ENCODE measurements at places on chromosomes 12 and 14.
A peak's percentile ranks its signal among the peaks of the same experiment; 100 is the strongest.

GRCh38 chr12:54287261-54288157 lies 7.0 kb downstream of the HNRNPA1 start:
- no peak for DNase-seq

DNA sequence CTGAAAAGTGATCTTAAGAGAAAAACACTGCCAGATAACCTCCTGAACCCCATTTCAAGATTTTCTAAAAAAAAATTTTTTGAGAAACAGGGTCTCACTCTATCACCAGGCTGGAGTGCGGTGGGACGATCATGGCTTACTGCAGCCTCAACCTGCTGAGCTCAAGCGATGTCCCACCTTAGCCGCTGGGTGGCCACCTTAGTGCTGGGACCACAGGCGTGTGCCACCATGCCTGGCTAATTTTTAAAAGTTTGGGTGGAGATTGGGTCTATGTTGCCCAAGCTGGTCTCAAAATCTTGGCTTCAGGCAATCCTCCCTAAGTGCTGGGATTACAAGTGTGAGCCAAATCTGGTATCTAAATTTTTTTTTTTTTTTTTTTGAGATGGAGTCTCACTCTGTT lies 3.4 kb downstream of the PNMA1 start:
- no peak for DNase-seq

GRCh38 chr12:11534064-11534463 lies 115.4 kb upstream of the ETV6 start:
- DNase-seq: no peak

DNA sequence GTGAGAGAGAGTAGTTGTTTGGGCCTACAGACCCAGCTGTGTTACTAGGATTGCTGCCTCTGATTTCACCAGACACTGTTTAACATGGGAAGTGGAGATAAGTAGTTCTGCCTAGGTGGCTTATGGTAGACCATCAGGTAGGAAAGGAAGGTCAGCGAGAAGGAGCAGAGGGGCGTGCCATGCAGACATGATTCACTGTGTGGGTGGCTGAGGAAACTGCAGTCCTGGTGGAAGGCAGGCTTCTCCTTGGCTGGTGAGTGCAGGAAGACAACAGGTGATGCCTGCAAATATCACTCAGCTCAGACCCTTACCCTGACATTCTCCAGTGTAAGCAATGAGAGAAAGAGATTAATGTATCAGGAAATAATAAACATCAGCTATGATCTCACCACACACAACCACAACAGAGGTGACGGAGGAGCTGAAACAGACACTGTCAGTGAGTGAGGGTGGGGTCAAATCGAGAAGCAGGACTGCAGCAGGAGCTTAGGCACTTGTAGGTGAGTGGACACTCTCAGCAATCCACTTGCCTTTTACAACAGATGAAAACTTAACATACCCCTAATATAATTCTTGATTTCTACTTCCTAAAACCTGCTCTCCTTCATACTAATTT lies 2.1 kb upstream of the PRR4 start:
- no peak for DNase-seq

DNA sequence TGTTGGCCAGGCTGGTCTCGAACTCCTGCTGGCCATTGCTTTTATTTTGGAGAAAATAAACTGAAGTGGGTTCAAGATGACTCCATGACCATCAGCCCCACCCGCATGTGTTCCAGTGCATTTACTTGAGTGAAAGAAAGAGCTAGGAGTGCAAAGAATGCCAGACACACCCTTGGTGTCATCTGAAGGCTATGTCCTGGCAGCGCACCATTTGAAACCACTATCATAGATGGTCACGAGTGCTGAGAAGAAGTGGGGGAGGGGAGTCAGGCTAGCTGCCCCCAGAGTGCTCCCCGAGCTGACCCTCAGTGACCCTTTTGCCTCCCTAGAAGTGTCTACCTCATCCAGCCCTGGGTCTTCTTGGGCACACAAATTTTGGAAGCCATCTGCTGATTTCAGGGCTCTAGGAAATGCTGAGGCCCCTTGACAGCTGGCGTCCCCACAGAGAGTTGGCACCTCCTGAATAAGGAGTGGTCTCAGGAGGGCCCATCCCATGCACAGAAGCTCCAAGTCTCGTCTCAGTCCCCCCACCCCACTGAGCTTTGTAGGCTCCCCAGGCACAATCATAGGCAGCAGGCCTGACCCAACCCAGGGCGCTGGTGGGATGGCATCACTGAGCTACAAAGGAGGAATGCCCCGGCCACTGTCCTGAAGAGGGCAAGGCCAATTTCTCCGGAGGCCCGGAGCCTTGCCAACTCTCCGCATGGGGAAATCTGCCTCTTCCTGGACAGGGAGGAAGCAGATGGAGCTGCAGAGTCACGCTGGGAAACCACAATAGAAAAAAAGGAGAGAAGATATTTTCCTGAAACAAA lies 28.0 kb downstream of the PXN start:
- no peak for DNase-seq

DNA sequence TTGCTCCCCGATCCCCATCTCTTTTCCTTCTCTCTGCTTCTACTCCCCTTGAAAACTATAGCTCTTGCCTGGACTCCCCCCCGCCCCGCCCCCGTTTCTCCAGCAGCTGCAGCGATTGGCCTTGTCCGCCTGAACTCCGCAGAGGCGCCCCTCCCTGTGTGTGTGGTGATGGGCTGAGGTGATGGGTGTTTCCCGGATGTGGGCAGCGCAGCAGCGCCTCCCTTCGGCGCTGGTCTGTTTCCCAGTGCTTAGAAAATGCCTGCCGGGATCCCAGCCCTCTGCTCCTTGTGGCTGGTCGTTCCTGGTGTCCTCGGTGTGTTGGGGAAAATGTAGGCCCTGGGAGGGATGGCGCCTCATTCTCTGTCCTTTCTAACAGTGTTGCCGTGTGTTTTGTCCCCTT lies 43.3 kb downstream of the GALNT8 start:
- DNase-seq: no peak

DNA sequence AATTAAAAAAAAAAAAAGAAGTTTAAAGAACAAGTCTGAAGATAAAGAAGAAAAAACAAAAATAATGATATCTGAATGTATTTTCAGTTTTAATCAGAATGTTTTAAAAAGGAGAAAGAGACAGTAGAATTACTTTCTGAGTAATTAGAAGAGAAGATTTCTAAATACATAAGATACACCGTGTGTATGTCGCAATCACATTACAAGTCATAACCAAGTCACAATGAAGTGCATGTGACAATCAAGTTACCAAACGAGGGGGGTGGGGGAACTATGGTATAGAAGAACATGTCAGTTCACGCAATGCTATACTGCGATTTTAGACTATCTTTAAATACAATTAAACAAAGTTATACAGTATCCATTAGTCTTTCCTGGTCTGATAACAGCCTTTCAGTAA lies 1464.1 kb upstream of the FLRT2 start:
- DNase-seq: no peak

DNA sequence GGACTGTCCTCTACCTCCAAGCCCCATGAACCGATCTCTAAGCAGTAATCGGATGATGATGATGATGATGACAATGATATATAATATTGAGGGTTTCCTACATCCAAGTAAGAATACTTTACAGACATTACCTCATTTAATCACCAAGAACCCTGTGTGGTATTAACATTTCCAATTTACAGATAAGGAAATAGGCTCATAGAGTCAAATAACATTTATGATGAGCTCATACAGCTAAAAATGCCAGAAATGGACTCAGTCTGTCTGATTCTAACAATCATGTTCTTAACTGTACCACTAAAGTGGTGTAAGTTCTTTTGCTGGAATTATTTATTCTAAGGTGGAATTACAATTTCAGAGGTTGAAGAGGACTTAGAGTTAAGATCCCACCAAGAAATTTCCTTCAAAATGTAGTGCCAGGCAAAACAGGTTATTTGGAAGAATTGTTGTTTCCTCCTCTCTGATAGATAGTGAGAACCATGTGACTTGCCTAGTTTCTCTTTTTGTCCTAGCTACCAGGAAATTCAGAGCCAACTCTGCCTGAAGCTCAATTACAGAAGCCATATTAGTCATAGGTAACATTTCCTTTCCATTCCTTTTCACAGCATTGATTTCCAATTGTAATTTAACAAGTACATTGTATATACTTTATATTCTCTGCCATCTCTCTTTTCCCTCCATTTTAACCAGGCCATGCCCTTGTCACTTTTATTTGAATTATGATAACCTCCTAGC lies 23.8 kb upstream of the CCDC175 start:
- no peak for DNase-seq

DNA sequence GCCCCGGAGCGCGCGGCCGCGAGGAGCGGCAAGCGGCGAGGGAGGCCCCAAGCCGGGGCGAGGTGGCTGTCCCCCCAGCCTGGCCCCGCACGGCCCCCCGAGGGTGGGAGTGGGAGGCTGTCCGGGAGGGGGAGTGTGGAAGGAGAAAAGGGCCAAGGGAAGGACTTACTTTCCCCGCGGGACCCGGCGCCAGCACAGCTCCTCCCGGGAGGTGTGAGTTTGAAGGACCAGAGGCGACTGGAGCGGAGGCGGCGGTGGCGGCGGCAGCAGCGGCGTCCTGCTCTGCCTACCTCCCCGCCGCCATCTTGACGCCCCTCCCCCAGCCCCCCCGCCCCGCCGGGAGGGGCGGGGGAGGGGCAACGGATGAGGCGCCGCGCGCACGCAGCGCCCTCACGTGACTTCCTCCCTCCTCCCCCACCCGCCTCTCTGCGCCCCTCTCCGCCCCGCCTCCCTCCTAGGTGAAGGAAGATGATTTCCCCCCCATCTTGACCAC lies at the start of gene SBNO1:
SBNO1 (minus strand) TSS at position 316 of the 493 bp plus-strand sequence. CDS start 14,406 bp downstream, outside the sequence.
- DNase-seq: no peak

DNA sequence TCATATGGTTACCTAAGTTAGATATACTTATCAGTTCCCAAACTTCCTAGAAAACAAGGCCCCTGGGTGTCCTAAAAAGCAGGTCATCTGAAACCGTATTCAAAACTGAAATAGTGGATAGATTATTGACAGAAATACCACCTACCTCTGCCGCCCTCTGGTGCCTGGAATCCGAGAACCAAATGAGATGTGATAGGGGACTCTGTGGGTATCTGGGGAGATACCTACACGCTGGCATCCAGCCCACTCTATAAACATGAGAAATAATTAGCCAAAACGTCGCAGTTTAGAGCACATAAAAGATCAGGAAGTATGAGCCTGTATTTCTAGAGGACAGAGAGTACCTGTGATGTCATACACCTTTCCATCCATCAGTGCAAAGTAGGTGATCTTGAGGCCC lies 4.4 kb downstream of the ORMDL2 start:
- DNase-seq: peak; percentile 21

DNA sequence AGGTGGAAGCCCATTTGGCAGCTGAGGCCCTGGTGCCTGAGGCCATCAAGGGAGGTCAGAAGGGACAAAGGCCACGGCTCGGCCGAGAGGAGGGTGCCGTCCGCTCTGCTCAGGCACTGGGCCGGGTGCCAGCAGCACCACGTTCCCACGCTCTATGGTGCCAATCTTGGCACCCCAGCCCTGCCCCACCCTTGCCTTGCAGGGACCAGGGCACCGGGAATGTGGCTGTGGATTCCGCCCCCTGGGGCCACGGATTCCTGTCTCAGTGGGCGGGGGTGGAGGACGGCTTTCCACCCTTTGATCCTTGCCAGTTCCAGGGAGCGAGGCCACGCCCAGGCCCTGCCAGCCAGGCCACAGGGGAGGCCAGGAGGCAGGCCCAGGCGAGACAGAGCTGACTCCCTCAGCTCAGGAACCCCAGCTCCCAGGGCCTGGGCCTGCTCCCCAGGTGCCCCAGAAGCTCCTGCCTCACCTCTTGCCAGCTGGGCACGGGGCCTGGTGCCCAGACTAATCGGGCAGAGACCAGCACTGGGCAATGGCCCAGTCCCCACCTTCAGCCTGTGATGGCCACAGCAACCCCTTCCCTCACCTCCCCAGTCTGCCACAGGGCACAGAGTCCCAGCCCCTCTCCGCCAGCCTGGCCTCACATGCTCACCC lies 26.4 kb upstream of the GPR132 start:
- DNase-seq: no peak

DNA sequence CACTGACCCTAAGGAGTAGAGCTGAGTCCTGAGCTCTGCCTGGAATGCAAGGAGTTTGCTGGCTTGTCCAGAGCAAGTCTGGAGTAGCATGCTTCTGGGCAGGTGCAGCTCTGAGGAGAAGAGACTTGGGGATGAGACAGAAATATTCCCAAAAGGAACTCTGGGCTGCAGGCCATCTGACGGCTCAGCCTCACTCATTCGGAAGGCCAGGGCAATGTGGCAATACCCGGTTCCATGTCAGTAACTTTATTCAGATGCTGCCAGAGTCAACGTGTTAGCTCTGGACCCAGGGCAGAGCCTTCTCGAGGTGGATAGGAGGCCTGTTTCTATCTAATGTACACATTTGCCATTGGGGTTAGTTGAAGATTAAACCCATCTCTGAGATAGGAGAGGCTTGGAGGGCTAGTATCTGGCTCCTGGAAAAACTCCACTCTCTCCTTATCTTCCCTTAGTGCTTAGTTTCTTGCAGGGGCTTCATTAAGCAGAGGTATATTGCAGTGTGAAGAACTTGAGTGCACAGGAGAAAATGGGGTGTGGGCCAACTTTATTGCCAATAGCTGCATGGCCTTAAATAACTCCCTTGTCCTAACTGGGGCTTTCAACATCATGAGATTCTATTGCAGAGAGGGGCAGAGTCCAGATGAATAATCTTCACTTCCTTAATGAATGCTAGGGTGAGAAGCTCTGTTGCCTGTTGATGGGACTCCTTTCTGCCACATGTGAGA lies 65.6 kb downstream of the NTF3 start:
- no peak for DNase-seq
